ENCODE measurements at places on chromosomes 6 and 20.

- DNase-seq: no peak
These were observed 12.4 kb upstream of the MAP3K4 start for GRCh38 chr6:160979061-160979708.

DNA sequence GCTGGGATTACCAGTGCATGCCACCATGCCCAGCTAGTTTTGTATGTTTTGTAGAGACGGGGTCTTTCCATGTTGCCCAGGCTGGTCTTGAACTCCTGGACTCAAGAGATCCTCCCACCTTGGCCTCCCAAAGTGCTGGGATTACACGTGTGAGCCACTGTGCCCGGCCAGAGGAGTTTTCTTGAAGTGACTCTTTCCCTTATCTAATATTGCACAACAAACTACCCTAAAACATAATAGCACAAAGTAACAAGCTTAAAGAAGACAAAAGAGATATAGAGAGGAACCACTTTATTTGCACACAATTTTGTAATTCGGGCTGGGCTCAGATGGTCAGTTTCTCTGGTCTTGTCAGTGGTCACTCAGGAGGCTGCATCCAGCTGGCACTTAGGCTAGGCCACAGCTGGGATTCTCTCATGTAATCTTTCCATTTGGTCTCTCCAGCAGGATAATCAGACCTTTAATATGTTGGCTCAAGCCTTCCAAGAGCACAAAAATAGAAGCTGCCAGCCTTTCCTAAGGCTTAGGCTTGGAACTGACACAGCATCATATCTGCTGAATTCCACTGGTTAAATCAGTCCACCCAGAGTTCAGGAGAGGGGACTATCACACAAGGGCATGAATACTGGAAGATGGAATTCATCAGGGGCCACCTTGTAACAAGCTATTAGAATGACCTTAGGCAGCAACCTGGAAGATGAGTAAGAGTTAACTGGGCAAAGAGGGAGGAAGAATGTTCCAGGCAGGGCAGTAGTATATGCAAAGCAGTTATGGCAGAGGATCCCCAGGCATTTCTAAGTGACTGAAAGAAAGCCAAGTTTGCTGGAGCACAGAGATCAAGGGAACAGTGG, 56.7 kb upstream of the PNRC1 start:
- no peak for DNase-seq

DNA sequence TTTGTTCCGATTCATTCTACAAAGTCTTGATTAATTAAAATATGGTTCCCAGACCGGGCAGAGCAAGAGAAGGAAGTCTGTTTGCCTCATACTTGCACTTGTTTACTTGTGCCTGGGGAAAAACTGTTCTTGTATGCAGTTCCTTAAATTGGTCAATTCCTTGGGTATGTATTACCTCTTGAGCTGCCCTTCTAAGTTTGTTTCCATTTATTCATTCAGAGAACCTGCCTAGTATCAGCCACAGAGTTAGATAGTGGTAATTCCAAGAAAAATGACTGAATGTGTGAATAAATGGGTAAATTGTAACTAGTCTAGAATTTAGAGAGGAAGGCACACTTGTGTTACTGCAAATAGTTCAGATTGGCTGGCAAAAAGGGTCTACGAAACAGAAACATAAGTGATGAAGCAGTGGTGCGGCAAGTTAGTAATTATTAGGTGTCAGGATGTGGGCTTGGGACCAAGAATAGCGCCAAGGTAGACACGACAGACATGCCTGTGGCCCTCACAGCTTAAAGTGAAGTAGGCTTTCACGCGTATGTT, 525 bp upstream of the MAK start:
- no peak for DNase-seq

DNA sequence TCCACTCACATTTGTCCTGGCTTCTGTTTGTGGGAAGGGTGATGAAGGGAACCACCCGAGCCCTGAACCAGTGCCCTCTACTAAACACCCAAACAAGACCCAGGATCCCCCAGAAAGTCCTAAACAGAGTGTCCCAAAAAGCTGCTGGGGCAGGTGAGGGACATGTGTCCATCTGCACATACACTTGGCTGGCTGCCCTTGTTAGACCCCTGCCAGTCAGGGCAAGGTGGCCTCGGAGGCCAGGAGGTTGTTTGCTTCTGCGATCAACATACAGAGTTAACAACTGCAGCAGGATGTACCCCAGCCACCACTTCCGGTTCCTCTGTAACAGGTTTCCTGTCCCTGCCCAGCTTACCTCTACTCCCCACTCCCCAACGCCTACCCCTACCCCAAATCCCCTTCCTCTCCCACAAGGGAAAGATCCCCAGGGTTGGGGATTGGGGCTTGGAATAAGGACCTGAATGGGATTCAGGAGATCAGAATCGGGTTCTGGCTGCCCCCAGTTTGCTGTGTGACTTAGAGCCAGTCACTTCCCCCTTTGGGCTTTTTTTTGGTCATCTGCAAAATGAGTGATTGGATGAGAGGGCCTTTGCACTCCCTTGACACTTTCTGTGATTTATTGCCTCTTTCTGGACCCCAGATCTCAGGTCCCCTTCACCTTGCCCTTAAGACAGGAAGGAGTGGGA, 13.9 kb downstream of the DEF6 start:
- peak; percentile 70 for DNase-seq

DNA sequence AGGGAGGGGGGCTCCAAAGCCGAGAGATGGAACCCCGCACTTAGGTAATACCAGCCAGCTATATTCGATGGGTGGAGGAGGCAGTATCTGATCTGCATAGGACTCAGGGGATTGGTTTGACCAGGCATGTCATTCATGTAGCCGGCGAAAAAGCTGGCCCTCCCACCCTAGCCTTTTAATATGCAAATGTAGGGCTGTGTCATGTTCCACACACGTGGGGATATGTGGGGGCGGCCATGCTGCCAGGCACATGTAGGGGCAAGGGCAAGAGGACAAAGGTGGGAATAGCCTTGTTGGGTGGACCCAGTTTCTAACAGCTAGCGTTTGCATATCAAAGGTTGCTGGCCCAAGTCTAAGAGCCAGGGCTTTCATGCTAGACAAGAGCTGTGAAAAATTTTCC, 39.1 kb upstream of the DDR1 start:
- DNase-seq: no peak

GRCh38 chr6:106397431-106397830, 36.9 kb downstream of the CRYBG1 start:
- DNase-seq: no peak

GRCh38 chr20:60063739-60064380, 105.6 kb downstream of the CDH26 start:
- no peak for DNase-seq

- DNase-seq: peak; percentile 26
These were observed 1.1 kb downstream of the ZNF165 start for GRCh38 chr6:28081486-28081751.

- no peak for DNase-seq
These were observed 98.6 kb downstream of the KCNQ5 start for GRCh38 chr6:72720464-72720863.

GRCh38 chr20:50957798-50958614, at the start of gene DPM1:
DPM1 (minus strand) TSS chr20:50958532; CDS start chr20:50958523, 9 bp downstream.
- peak; percentile 88 for DNase-seq

All from activated gamma-delta T cell treated with Interleukin-2 at 50 U/mL for 16 hours (primary cell).